NCI-H146 (cell line): ENCODE measurements at places on chromosomes 1 and 21.
A peak's percentile ranks its signal among the peaks of the same experiment; 100 is the strongest.

DNA sequence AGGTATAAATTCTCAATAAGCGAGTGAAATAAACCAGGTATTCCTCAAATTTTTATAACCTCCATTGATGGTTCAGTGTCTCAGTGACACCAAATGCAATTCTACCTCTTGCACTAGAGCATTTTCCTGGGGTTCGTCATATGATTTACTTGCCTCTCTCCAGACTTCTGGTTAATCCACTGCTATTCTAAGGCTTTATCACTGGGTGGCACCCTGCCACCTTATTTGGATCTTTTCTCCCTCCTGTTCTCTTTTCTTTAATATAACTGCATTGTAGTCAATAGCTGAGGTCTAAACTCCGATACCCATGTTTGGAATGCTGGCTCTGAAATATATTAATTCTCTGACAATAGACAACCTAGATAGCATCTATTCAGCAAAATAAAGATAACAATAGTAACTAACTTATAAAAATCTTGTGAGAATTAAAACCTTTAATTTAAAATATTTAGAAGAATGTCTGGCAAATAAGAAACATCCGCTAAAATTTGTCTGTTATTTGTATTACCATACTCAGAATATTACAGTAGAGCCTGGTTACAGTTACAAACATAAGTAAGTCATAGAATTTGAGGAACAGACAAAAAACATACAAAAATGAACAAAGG, 436.4 kb downstream of the PLA2G4A start:
- DNase-seq: peak; percentile 79

GRCh38 chr1:188706742-188707141, 1770.9 kb downstream of the BRINP3 start:
- no peak for DNase-seq

DNA sequence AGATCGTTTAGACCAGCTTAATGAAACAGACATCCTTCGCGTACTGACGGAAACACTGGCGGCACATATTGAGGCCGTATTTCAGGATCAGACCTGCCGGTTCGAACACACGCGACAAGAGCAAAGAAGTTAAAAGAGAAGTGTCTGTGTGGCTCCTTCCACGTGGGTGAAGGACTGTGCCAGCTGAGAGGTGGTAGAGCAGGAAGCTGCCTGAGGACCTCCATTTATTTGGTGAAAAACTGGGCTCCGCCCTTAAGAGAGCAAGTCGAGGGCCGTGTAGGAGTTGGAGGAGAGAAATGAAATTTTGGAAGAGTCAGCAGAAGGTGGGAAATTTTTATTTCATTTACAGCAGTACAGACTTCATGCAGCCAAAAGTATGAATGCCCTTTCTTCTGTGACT, 38.8 kb upstream of the ADORA3 start:
- no peak for DNase-seq

DNA sequence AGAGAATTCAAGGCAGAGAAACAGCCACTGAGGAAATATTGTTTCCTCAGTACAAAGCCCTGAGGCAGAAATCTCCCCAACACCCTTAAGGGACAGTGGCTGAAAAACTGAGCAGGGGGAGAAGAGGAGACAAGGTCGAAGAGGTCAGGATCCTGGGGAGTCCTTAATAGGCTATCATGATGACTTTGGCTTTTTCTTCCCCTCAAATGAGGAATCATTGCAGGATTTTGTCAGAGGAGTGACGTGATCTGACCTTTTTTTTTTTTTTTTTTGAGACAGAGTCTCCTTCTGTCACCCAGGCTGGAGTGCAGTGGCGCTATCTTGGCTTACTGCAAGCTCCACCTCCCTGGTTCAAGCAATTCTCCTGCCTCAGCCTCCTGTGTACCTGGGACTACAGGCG, 10.2 kb downstream of the MAP7D1 start:
- no peak for DNase-seq

GRCh38 chr1:153599847-153600246, 13.1 kb downstream of the S100A16 start:
- DNase-seq: no peak

DNA sequence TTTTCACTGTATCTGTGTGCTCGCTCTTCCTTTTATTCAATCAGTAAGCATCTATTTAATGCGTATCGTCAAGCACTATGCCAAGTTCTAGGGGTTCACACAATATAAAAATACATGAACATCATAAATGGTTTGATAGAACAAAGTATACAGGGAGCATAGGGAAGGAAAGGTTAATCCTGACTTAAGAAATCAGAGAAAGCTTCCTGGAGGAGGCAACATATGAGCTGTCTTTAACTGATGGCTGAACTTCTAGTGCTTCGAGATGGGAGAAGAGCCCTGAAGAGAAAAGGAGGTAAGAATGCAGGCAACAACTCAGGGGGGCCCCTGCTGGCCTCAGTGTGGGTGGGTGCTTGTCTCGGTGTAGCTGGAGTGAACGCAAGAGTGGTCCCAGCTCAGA, 63.6 kb upstream of the GALNT2 start:
- DNase-seq: no peak

- no peak for DNase-seq
These were observed 67.8 kb upstream of the FGGY start for GRCh38 chr1:59229138-59229537.

GRCh38 chr1:51675177-51675780, 58.4 kb downstream of the OSBPL9 start:
- no peak for DNase-seq

DNA sequence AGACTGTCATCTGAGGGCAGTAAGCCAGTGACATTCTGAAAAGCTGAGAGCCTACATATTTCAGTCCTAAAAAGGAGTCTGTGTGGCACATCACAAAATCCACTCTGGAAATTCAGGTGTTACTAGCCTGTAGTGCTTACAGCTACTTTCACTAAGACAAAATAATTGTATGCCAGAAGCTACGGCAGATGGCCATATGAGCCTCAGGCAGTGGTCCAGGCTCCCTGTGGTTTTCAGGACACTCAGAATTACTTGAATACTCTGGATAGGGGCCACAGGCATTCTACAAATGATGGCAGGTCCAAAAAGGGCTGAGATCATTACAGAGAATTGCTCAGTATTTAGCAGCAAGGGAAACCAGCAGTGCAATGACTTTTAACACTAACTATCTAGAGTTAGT, 527.1 kb downstream of the MRPL39 start:
- no peak for DNase-seq

DNA sequence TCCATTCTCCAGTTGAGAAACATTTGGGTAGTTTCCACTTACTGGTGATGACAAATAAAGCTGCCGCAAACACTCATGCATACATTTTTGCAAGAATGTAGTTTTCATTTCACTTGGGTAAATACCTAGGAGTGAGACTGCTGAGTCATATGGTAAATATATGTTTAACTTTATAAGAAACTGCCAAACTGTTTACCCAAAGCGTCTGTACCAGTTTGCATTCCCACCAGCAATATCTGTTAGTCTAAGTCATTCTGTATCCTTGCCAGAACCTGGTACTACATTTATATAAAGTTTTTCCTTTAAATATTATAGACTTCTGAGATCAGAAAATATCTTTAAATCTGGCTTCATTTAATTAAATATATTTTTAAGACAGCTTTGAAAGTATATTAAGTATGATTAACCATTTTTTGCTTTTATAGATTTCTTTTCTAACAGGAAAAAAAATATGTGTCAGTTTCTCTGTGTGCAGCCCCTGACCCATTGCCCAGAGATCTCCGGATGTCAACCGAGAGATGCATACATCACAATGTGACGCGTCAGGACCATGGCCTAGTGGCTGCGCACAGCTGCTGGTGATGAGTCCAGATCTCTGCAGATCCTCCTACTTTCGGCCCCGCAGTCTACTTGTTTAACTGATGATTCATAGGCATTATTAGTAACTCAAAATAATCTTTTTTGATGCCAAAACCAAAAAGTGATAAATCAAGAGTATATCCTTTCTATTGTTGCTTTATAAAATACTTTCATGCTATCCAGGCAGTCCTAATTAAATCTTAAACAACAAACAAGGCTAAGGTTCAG, 227.1 kb upstream of the MAP1LC3C start:
- DNase-seq: no peak

- no peak for DNase-seq
These were observed 127.8 kb downstream of the NRDC start for GRCh38 chr1:51750729-51751128.

- DNase-seq: no peak
These were observed 548.9 kb downstream of the NUF2 start for GRCh38 chr1:163870666-163871065.

DNA sequence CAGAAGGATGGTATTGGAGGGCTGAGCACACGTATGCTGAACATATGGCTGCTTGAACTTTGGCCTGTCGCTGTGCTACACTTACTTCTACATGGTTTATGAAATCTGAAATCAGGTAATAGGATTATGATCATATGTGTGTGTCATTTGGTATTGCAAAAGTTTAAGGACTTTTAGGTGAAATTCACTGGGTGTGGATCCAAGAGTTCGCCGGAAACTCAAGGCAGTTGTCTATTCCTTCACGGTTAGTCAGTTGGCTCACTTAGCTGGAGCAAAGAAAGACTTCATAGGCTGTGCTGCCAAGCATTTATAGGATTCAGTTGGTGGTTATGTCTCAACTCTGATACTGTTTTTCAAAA, 927 bp downstream of the UAP1 start:
- DNase-seq: no peak

DNA sequence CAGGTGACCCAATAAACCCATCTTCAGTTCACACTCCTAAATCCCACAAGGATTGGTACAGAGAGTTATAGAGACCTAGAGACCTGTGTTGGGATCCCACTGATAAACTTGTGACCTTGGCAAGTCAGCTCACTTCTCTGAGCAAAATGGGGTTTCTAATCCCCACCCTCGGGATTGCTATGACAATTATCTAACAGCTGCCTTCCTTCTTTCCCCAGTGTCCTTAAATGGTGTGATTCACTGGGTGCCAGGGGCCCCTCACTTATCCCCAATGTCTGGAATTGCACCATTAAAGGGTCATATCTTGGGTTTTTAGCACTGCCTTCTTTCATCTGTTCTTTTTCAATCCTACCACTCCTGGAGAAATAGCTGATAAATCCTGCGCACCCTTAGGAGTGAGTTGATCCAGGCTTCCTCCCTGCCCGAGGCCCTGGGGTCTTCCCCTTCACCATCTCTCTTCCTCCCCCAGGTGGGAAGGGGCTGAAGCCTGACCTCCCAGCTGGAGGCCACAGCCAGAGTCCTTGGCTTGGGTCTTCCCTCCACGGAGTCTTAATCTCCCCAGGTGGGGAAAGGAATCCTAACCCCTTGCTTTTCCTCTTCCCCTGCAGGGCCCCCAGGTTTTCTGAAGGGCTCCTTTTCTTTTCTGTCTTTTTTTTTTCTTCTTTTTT, 39.7 kb downstream of the LACTBL1 start:
- DNase-seq: no peak

- DNase-seq: no peak
These were observed 122.0 kb downstream of the ADSS2 start for GRCh38 chr1:244329591-244330317.

- no peak for DNase-seq
These were observed 30.9 kb upstream of the NBL1 start for GRCh38 chr1:19613171-19613703.

DNA sequence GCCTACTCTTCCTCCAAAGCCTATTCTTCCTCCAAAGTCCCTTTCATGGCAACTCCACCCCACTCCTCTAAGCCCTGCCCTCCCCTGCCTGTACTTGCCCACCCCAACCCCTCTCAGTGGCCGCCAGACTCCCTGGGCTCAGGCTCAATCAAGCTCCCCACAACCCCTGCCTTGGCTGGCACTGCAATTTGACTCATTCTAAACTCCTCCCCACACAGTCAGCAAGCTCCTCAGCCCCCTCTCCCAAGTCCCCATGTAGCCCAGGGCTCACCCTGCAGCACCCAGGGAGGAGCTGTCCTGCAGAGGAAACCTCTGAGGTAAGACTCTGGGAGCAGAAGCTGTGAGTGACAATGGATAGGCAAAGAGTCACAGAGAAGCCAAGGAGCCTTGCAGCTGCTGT, 3.6 kb upstream of the VSIG8 start:
- DNase-seq: no peak

DNA sequence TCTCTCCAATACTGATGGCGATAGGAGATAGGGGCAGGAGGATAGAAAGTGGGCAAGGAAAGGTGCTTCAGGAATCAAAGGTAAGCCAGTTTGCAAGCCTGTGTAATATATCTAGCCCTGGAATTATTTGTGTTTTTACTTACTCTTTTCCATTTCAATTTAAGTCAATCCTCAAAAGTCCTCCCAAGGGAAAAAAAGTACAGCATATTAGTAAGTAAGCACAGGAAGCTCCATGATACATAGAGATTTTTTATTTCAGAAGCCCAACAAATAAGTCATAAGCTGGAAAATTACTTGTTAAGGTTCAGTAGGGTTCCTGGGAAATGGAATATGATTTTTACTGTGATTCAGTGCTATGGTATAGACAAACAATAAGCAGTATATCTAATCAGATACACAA, 337.7 kb upstream of the DUSP10 start:
- DNase-seq: no peak

GRCh38 chr1:214920337-214920736, 162.2 kb upstream of the KCNK2 start:
- peak; percentile 39 for DNase-seq

DNA sequence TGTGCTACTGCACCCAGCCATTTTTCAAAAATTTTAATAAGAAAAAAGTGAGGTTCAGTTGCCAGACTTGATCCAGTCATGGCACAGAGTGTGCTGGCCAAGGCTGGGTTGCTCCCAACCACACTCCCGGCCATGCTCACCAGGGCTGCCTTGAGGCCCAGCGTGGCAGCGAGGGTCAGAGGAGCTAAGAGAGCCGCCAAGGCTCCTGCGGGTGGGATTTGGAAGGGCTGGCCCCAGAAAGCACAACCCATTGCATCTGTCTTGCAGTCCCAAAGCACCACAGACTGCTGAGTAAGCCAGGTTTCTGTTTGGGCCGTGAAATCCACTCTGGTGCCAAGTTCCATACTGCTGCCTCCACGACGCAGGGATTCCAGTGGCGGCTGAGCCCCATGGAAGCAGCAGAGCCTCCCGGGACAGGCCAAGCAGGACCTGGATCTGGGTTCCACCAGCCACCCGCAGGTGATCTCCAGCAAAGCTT, 22.6 kb downstream of the ZBTB17 start:
- no peak for DNase-seq

DNA sequence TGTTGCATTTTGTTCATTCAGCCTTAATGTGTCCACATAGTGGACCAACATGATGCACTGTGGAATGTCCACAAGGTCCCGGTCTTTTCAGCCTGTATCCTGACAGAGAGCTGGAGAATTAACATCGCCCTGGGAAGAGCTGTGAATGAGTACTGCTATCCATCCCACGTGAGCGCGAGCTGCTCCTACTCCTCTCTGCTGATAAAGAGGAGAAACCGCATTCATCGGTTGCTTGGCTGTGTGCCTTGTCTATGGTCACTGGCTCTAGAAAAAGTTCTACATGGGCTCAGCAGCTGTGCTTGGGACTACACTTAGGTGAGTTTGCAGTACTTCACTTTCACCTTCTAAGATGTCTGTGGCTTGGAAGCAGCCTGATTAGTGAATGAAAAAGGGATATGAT, 31.1 kb upstream of the IGSF5 start:
- no peak for DNase-seq

DNA sequence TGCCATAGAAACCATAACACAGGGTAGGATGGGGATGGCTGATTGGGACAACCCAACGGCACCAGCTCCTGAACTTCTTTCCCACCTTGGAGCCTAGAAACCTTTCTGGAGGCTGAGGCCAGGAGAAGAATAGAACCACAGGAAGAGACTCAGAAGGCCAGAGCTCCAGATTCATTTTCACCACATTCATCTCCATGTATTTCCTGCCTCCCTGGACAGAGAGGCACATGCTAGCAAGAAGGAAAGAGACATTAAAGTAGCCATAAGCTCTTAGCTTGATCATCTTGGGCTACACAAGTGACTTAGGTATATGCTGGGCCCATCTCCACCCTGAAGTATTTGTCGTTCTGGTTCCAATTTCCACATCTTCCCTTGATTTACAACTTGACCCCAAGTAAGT, 44.1 kb downstream of the PLXNA2 start:
- DNase-seq: no peak
